Fibroblast of mammary gland (primary cell): ENCODE measurements at places on chromosomes 1 and 21.

GRCh38 chr1:98342566-98342965, 319.0 kb upstream of the SNX7 start:
- DNase-seq, result no peak

- peak; percentile 73 for DNase-seq
Observed at GRCh38 chr1:107750364-107750959, 214.5 kb downstream of the VAV3 start.

DNA sequence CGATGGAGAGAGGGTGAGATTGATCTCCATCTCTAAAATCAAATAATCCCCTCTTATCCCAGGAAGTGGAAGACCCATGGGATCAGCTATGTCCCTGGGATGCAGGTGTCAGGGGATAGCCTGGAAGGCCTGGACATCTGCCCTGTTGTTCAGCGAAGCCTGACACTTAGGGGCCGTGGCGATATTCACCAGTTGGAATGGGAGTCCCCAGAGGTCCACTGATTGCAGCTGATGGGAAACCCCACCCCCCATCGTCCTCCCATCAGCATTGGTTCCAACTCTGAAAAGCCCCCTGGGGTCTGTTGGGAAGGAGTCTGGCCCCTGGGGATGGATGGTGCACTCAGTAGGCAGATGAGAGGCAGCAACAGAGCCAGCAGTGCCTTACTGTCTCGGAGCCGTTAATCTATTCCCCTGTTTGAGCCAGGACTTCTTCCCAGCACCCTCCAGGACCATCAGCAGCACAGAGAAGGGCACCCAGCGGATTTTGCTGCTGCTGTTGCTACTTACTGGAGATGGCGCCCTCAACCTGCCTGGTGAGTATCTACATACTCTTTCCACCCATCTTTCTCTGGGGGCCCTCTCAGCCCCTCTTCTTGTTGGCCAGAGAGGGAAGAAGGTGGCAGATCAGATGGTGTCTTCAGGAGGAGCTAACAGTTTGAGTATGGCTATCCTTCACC, 13.4 kb downstream of the CATSPER4 start:
- no peak for DNase-seq

DNA sequence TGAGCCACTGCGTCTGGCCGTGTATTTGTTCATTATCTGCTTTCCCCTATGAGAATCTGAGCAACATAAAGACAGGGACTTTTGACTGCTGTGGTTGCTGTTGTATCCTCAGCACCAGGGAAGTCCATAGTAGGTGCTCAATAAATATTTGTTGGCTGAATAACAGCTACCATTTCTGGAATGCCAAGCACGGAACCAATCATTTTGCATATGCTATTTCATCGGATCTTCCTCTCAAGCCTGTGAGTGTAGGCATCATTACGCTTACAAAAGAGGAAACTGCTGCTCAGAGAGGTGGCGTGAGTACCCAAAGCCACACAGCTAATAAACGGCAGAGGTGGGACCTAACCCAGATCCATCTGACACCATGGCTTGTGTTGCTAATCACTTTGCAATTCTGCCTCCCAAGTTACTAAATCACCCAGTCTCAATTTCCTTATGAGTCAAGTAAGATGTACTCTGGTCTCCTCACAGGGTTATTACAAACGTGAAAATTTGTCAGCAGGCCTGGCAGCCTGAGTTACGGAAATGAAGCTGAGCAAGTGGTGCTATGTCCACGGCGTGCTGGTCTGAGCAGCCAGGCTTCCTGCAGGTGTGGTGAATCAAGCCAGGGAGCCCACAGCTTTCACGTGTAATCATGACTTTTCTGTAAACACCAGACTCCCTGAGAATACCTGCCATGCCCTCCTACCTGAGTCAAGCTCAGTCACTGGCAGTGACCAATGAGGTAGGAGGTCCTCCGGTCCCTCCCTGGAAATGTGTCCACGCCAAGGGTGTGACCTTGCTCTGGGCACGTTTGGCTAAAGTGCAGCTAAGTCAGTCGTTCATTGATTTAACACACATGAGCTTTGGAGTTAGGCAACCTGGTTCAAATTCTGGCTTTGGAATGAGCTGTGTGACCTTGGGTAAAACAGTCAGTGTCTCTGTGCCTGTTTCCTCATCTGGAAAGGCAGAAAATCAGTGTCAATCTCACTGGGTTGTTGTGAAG, 4.8 kb upstream of the RHCE start:
- peak; percentile 51 for DNase-seq

DNA sequence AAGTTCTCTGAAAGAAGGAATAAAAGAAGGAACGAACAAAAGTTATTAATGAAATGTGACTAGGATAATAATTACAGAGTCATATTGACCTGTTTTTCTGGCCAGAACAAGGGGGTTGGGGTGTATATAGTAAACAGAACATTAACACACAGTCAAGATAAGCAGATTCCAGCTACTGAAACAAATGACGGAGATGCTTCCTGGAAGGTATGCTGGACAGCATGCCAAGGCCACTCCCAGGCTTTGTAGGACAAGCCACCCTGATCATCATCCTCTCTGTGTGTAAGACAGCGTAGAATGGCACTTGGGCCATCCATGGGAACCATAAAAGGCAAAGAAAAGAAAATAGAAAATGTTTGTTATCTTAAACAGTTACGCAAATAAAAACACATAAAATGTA, 120.7 kb downstream of the TGFBR3 start:
- DNase-seq, result no peak

DNA sequence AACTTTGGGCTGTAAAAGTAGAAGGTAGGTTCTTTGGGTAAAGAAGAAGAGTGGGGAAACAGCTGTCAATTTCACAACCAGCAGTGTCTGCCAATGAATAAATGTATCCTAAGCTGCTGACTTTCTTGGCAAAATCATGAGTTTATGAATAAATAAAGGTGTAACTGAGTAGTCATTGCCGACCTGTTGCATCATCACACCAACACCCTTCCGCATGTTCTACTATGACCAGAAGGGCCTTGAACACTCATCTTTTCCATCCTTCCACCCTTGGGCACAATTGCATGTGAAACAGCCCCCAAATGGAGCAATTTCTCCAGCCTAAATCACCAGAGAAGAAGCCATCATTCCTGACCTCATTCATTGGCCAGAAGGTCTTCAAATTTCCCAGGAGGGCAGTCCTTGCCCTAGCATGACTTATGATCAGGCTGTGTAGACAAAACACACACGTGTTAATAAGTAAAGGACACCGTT, 31.2 kb upstream of the QSOX1 start:
- peak; percentile 79 for DNase-seq

DNA sequence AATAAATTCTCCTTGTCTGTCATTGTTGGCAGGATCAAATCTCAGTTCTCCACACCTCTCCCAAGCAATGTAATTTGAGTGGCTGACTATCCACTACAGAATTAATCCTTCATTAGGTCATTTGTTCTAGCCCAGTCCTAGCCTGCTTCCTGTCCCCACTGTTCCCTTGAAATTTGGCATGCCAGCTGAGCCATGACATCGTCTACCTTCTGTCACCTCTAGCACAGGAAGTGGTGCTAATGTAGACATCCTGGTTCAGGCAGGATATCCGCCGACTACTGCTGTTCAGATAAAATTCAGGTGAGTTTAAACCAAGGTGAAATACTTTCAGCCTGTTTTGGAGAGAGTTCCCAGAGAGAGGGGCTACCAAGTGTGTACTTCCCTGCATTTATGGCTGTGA, 5.9 kb downstream of the CHRM3 start:
- no peak for DNase-seq

DNA sequence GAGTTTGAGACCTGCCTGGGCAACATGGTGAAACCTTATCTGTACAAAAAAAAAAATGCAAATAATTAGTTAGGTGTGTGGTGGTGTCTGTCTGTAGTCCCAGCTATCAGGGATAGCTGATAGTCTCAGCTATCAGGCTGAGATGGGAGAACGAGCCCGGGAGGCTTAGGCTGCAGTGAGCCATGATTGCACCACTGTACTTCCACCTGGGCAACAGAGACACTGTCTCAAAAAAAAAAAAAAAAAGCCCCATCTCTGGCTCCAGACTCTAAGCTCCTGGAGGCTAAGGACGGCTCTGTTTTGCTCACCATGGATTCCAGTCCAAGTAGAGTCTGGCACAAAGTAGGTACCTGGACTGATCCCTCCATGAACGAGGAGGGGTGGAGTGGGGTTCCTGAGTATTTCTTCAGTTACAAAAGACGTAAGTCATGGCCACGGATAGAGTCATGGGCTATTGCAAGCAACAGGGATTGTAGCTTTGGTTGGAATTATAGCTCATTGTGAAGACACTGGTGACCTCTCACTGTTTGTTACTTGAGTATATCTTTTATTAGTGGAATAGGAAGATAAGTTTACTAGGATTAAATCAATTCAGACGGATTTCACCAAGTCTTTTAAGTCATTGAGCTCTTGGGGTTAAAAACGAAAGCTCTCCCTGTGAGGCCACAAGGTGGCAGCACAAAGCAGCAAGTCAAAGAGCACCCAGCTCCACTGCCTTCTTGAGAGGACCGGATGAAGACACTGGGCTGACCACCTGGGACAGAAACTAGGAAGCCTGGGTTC, 35.6 kb upstream of the TMEM61 start:
- DNase-seq, result peak; percentile 86

DNA sequence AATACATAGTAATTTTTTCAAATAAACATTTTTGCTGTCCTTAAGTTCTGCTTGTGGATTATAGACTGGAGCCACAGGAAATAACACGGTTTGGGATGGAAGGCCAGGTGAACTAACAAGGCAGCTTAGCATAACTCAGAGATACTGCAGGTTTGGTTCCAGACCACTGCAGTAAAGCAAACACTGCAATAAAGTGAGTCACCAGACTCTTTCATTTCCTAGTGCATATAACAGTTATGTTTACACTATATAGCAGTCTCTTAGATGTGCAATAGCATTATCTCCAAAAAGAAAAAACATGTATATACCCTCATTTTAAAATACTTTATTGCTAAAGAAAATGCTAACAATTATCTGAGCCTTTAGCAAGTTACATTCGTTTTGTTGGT, 22.0 kb downstream of the LRRC42 start:
- no peak for DNase-seq

DNA sequence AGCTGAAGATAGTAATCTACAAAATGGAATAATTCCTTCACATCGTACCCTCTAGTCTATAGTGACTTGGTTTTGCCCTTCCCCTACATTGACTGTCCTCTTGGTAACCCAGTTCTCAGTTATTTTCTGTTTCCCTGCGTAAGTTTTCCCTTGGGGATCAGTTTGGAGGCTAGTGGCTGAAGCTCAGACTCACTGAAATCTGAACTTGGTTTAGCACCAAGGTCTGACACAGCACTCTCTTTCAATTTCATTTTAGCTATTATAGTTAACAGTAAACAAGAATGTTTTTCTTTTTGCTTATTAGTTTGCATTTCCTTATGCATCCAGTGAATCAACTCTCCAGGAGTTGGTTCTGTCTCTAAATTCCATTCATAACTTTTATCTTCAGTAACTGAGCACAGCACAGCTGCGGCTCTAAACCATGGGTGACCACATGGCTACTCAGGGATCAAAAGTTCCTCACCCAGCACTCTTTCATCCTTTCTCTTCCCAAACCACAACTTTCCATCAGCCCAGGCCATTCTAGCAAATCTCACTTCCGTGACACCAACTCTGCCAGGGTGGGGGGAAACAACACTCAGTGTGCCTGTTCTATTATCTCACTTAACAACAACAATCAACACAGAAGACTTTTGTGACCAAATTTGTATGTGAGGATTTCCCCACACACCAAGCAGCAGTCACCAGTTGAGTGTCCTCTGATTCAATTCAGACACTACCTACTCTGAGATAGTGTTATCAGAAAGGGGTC, 17.6 kb upstream of the IFI6 start:
- DNase-seq, result peak; percentile 61

GRCh38 chr1:153569465-153569864, 3.8 kb upstream of the S100A2 start:
- DNase-seq, result no peak

DNA sequence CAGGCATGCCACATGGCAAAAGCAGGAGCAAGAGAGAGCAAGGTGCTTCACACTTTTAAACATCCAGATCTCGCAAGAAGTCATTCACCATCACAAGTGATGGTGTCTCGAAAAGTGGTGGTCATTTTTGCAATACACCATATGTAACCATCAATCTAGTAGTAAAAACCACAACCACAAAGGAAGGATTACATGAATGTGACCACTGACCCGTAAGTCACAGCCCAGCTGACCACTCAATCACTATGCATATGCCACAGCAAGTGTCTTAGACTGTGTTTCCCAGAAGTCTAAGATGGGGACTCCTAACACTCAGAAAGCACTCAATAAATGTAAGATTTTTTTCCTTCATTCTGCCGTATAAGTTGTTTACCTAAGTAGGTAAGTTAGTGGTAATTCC, 76.9 kb downstream of the FH start:
- no peak for DNase-seq

DNA sequence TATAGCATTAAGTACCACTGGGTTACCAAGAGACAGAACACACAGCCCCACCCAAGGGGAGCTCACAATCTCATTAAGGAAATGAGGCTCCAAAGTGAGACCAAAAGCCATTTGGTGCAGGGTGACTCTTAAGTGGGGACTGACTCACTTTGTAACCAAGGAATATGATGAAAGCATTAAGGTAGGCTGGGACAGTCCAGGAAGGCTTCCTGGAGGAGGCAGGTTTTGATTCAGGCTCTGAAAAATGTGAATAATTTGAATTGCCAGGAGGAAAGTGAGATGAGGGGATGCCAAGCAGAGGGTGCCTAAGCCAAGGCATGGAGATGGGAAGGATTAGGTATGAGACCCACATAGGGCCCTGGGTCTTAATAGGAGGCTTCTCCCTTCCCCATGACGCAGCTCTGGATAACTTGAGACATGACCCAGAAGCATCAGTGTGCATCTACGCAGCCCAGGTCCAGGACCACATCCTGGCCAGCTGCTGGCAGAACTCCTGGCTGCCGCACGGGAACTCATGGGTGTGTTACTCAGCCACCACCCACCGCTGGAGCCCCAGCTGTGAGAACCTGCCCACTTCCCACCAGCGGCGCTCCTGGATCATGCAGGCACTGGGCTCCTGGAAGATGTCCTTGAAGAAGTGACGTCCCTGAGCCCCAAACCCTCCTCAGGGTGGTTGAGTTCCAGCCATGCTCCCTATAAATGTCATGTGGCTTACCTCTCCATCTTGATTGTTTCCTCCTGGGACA, 5.9 kb upstream of the TTC4 start:
- peak; percentile 7 for DNase-seq

GRCh38 chr1:9294405-9294773, 1.7 kb downstream of the SPSB1 start:
- DNase-seq, result peak; percentile 93

GRCh38 chr1:215631489-215631888, 64.4 kb downstream of the KCTD3 start:
- peak; percentile 48 for DNase-seq

DNA sequence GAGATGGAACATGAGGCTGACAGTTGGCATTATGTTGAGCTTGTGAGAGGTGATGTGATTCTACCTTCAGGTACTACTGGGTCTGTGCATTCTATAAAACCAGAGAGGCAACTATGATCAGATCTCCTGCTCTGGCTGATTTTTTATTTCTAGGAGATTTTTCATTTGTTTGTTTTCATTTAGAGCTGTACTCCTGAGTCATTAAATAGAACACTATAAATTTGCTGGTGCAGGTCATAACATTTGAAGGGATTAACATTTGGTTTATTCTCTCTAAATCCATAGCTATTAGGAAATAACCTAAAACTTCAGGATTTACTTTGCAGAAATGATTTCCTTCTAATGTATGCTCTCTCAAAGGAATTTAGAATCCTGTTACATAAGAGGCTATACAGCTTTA, 42.9 kb downstream of the MAGI3 start:
- peak; percentile 14 for DNase-seq
